ENCODE measurements at places on chromosomes 12 and 14. TPM values are rescaled to one million over a fixed set of nuclear protein-coding genes. Genes with fewer than 3 reads are reported as not detected.

PLEK2 gene
- total RNA-seq: 2.9 TPM

DNA sequence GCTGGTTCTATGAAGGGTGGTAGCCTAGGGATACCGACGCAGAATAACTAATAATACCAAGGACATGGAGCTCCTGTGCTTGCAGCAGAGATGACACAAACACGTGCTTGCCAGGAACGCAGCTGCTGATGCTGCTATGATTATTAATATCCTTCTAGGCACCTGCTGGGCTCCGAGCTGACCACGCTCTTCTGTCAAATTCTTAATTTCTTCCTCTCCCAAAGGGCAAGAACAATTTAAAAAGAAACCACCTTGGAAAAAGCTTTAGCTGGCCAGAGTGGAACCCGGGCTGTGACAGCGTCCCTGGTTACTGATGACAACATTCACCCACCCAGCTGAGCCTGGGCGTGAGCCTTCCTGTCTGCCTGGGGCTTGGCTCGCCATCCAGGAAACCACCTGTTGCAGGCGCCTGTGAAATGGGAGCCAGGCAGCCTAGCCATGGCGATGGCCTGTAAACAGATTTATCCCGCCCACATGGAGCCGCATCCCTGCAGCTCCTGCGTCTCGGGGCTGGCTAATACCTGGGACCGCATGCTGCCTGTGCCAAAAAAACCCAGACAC, 28.8 kb downstream of the CLMN start:
- H3K4me3 ChIP-seq: no peak overlapping the region
- H3K27me3 ChIP-seq: no peaks in the 10 kb centered on the region
- no peak for DNase-seq

BEGAIN gene
- total RNA-seq: 3.0 TPM

TPH2 gene
- 0.90 TPM for total RNA-seq

DNA sequence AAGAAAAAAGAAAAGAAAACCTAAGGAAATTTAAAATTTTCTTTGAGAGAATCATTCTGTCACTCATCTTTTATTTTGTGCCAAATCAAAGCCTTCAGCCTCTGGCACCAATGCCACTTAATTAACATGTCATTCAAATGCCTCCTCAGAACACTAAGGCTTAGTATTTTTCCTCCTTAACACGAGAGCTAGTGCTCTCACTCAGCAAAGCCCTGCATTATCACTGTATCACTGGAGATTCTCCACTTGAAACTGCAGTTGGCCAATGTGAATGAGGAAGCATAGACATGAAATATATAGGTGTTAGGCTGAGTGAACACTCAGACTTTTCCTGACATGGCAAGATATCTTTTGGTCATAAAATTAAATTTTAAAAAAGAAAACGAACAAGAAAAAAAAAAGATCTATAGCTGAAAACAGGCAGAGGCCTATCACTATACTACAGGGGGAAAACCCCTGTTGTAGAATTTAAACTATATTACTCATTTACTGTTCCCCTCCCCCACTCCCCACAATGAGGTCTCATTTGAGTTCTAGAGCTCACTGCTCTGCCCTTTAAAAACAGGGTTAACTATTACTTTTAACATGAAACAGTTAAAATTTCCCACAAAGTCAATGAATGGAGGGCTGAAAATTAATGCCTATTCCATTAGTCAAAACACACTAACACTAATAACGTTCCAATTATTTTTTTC, 5.1 kb downstream of the MBIP start:
- peaks cover 8% of the 10 kb centered on the region for H3K4me1 ChIP-seq
- no peaks in the 10 kb centered on the region for H3K27me3 ChIP-seq

All from H1 (cell line).